Thyroid gland (tissue), 4 donors: ENCODE measurements at places on chromosomes 1 and 21. TPM values are rescaled to one million over a fixed set of nuclear protein-coding genes. Genes with fewer than 3 reads are reported as not detected.
A peak's percentile ranks its signal among the peaks of the same experiment; 100 is the strongest.

DNA sequence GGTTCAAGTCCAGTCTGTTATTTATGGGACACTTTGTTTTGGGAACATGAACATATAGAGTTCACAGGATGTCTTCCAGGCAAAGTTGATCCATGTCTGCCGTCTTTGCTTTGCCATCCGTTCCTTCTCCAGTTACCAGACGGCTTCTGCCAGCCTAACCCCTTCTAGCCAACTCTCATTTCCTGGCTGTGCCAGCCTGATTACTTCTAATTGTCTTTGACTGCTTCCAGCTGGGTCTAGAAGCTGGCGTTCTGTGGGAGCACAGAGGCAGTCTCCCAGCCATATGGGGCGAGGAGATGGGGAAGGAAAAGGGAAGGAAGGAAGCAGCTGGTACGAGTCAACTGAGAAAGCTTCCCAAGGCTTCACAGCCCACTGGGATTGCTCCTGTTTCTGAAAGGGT, 3.1 kb upstream of the HUNK start:
- DNase-seq = no peak

- no peak for DNase-seq
These were observed 159.8 kb downstream of the GALNT2 start for GRCh38 chr1:230226814-230227213.

The HES2 gene
- total RNA-seq = not detected

GRCh38 chr1:245220381-245220985, 65.7 kb downstream of the KIF26B start:
- no peak for DNase-seq

DNA sequence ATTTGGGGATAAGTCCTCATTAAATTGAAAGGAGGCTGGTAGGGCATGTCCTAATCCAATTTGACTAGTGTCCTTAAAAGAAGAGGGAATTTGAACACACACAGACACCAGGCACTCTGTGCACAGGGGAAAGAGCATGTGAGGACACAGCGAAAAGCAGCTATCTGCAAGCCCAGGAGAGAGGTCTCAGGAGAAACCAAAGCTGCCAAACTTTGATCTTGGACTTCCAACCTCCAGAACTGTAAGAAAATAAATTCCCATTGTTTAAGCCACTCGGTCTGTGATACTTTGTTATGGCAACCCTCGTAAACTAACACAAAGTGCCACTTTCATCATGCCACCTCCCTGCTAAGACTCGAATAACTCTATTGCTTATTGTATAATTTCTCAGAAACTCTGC, 13.8 kb downstream of the PLA2G4A start:
- no peak for DNase-seq

DNA sequence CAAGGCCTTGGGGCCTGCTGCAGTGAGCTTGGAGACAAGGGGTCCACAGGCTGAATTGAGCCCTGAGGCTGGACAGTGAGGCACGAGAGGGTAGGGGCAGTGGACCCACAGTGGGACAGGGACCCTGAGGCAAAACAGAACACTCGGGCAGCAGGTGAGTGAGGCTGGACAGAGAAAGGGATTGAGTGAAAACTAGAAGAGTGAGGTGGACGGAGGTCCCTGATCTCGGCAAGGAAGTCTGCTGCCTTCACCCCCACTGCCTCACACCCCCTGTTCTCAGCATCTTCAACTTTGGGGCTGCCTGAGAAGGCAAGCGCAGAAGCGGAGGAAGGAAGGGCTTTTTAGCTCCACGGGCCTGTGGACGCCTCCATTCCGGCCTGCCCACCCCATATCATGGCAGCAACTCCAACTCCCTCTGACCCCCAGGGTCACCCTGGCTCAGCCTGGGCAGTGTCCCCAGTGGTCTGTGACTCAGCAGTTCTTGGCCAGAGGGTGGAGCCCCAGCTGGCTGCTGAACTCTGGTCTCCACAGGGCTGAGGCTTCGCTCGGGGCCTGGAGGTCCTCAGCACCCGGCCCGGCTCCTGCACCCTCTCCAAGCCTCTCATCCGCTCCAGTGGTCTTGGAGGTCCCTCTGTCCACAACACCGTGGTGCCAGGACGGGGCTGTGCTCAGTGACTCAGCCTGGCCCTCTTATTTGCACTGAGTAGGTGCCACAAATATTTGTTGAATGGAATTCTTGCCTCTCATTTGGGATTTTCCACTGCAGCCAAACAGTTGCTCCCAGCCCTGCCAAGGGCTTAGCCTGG, 60.0 kb upstream of the EPS8L3 start:
- peak; percentile 45 for DNase-seq

- no peak for DNase-seq
These were observed 82.9 kb downstream of the HLX start for GRCh38 chr1:220962031-220962751.

The ALX3 gene
- not detected for total RNA-seq
